AG04449 (cell line): ENCODE measurements at places on chromosomes 6 and 20.

DNA sequence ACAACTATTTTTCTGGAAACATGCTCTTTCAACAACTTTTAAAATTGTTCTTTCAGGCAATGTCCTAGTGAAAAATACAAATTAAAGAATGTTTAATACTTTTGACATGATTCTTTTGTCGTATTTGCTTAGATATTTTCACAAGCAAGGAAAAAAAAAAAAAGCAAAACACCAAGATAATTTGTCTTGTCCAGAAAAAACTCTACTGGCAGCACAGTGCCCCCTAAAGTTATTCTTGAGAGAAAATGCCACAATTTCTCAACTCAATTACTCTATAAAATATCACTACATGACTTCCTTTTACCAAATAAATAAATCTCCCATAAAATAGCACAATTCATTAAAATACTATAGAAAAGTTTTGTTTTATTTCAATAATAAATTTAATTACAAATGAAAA, 652.5 kb upstream of the EPHA7 start:
- DNase-seq = no peak

DNA sequence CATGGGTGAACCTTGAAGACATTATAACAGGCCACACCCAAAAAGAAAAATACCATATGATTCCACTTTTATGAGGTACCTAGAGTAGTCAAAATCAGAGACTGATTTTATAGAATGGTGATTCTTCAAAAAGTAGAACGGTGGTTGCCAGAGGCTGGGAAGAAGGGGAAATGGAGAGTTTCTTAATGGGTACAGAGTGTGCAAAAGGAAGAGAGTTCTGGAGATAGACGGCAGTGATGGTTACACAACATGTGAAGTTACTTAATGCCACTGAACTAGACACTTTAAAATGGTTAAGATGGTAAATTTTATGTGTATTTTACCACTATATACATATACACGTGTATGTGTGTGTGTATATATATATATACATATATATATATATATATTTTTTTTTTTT, 80.8 kb downstream of the PRND start:
- no peak for DNase-seq

- DNase-seq = no peak
These were observed 8.5 kb downstream of the ARG1 start for GRCh38 chr6:131581523-131581922.

GRCh38 chr20:5910186-5910585, 40.1 kb downstream of the TRMT6 start:
- no peak for DNase-seq

- DNase-seq = no peak
These were observed 184.2 kb upstream of the SPTLC3 start for GRCh38 chr20:12824328-12825225.

- DNase-seq = no peak
These were observed 92.2 kb downstream of the UNC5CL start for GRCh38 chr6:40946738-40947301.

DNA sequence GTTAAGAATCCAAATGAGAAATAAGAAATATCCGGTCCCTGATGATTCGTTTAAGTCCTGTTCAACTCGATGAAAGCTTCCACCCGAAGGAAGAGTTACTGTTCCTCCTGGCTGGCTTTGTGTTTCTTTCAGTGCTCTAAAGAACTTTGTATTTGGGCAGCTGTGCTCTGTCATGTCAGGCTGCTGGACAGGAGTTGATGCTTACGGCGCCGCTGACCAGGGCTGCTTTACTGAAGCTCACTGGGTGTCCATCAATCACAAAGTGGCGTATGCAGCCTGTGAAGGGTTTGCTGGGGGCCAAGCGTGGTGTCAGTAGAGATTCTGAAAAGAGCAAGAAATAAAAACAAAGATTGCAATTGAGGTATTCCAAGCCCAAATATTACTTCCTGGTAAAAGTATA, 21.9 kb downstream of the FAM229B start:
- no peak for DNase-seq

DNA sequence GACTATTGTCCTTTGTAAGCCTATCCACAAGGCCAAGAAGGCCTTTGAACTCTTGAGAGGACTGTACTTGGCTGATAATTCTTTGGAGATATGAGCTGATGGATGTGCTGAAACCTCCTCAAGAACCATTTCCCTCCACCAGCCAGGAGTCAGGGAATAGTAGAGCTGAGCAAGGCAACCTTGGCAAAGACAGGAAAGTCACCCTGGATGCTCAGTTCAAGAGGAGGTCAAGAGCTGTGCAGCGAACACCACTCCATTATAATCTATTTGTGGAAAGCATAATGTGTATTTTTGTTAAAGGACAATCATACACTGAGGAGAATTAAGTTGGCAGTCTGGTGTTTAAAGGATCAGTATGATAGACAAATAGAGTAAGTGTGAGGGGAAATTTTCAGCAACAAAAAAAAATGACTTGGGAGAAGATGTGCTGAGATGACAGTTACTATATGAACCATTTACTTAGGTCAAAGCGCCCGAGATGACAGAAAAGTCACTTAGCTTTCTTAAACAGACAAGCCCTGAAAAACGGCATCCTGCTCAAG, 177.2 kb upstream of the COL21A1 start:
- no peak for DNase-seq

DNA sequence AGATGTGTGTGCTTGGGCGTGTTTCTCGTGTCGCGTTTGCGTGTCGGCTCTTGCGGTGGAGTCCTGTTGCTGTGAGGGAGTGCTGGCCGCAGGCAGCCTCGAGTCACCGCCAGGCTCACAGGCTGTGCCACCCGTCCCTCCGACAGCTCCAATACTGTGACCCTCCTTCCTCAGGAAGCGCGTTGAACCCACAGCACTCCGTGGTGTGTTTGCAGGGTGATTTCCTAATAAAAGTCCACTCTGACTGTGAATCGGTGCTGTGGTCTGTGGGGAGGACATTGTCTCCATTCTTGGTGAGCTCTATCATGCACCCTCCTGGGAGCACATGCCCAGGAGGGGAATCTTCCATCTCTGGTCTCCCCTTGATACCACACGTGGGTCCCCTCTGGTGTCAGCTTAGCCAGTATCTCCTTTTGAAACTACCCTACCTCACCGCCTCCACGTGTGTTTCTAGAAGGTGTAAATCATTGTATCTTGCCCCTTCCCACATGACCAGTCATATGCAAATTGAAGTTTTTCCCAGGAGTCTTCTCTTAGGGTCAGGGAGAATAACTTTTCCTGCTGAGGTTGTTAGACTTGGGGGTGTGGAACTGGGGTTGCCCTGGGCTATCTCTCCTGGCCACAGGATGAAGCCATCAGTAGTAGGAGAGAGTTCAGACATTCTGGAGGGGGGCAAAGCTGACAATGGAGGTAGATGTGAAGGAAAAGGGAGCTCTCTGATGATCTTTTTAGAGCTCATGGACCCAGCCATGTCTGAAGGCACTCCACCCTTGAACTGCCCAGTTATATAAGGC, 13.3 kb upstream of the PCMTD2 start:
- no peak for DNase-seq

- no peak for DNase-seq
These were observed 96.9 kb upstream of the NT5E start for GRCh38 chr6:85353012-85353411.

DNA sequence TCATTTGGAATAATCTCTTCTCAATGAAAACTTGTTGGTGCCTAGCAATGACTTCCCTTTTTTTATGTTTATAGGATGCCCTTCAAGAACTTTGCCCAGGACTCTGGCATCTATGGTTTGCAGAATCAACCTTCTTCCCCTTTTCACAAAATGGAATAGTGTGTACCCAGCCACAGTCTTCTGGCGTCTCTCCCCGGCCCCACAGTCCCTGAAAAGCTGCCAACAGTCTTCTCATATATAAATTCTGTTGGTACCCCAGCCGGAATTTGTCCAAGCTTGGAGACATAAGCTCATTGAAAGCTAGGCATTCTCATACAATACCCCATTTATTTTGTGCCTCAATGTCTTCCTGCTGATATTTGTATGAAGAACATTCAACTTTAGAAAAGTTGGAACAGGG, 26.4 kb upstream of the MCM3 start:
- DNase-seq = no peak

DNA sequence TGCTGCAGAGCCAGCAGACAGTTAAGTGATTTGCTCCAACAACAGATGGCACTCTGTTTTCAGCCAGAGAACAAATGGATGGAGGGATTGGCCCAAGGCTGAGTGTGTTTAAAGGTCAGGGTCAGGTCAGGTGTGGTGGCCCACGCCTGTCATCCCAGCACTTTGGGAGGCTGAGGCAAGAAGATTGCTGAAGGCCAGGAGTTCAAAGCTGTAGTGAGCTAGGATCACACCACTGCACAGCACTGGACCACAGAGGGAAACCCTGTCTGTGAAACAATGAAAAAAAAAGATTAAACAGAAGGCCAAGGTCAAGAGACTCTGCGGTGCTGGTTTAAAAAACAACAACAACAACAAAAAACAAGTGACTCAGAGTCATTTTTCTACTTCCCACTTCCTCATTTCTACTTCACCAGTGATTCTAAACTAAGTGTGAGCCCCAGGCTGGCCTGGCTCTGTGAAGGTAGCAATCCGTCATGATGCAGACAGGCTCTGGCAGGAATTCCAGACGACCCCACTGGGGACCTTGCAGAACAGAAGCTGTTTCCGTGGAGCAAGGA, 42.5 kb upstream of the ARMC2 start:
- no peak for DNase-seq

DNA sequence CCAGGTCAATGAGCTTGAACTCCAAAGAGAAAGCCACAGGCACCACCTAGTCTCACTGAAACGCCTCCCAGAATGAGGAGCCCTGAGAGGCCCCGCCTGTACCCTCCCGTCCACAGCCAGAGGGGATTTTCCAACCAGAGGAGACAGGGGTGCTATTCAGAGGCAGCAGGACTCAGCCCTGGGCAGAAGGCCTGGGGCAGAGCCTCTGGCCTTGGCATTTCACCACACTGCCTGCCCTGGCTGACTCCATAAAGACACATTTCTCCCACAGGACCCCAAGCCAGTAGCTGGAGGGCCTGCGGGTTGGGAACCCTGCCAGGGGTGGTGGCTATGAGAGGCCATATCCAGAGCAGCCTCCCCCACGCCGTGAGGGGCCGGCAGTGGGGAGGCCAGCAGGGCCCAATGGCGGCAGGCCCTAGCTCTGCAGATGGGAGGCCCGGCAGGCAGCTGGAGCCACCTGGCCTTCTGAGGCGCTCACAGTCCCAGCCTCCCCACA, 159.3 kb downstream of the PREX1 start:
- DNase-seq = no peak

- DNase-seq = no peak
These were observed 22.2 kb downstream of the TFEB start for GRCh38 chr6:41713159-41713649.

GRCh38 chr6:122400462-122401089, 1.1 kb downstream of the HSF2 start:
- no peak for DNase-seq
